ENCODE measurements at places on chromosomes 5 and 9.

GRCh38 chr9:12702160-12702758 is 9.1 kb downstream of the TYRP1 start:
- no peak for DNase-seq

DNA sequence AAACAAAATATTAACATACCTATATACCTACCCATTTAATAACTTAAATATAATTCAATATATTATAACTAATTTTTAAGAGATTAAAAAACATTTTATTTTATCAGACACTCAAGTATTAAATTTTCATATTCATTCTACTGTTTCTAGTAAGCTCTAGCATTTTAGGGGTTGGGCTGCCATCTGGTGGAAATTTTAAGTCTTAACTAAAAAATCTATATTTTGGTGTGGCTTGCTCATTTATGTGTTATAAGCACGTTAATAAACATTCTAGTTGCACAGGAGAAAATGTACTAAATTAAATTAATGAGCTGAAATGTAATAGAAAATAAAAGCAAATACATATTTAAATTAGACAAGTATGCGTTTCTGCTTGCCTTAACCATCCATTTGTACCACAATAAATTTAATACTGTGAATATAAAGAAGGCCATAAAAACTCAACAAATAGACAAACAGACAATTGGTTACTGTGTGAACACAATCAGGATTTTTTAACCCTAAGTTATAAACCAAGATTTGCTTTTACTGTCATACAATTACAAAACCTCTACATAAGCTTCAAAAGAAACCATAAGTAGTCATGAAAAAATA is 1728.3 kb upstream of the CDH9 start:
- DNase-seq = peak; percentile 67

DNA sequence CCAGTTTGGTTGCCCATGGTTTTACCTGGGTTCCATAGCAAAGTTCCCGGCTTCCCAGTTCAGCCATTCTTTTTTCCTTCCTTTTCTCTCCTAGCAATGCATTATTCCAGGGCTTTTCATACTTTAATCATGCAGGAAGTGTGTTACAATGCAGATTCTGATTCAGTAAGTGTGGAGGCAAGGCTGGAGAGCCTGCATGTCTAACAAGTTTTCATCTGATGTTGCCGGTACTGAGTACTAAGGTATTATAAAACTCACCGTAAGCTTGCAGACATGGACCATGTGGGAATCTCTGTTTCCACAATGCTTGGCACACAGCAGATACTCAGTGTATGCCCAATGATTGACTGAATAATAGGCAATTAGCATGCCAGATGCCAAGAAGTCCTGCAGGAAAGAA is 102.9 kb upstream of the SHB start:
- no peak for DNase-seq

DNA sequence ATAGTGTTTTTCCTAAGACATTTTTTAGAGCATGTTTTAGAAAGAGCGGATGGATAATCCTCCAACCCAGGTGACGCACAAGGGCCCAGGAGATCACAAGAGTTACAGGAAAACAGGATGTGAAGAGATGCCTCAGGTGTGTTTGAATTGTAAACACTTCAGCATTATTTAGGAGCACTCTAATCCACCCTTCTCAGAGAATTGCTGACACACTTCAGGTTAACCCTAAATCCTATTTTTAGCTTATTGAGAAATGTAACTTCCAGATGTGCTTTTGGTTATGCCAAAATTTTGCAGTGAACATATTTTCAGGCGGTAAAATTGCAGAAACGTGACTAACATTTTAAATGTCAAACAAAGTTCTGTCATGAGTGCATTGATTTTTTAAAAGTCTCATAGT is 755.4 kb upstream of the CTNND2 start:
- DNase-seq = no peak

DNA sequence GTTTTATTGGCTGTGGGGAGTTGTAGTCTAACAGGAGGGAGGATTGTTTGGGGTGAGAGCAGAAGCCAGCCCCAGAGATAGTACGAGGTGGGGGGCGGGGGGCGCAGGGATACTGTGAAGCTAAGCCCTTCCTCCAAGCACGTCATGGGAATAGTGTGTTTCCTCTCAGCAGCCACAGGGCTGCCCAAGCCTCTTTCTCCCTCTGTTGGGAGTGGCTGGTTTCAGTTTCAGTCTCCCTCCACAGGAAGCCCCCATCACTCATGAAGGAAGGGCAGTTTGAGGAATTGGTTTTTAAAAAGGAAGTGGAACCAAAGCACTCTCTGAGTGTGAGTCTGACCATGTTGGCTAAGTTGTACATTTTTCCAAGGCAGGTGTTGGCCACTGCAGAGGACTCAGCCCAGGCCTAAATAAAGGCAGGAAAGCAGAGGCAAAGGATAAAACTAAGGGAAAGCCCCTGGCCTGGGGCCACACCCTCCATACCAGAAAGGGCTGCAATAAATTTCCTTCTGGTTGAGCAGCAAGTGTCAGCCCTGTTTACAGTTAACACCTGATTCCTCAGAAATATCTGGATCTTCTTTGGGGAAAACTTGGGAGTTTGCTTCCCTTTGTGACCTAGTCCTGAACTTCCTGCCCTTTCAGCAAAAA is 3.2 kb downstream of the RAB24 start:
- no peak for DNase-seq

DNA sequence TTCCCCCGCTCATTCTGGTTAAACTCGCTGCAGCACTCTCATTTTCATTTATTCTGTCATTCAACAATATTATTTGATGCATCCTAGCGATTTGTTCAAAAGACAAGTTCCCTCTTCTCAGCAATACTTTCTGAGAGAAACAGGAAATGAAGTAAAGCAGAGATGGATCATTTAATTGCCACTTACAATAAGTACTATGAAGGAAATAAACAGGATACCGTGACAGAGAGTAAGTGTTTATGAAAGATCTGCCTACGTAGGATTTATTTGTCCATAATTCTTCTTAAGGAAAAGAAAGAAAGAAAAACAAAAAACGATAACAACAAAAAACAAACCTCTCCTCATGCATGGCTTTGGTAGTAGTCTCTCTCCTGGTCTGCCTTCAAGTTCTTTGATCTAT is 406.8 kb upstream of the ZNF608 start:
- no peak for DNase-seq

DNA sequence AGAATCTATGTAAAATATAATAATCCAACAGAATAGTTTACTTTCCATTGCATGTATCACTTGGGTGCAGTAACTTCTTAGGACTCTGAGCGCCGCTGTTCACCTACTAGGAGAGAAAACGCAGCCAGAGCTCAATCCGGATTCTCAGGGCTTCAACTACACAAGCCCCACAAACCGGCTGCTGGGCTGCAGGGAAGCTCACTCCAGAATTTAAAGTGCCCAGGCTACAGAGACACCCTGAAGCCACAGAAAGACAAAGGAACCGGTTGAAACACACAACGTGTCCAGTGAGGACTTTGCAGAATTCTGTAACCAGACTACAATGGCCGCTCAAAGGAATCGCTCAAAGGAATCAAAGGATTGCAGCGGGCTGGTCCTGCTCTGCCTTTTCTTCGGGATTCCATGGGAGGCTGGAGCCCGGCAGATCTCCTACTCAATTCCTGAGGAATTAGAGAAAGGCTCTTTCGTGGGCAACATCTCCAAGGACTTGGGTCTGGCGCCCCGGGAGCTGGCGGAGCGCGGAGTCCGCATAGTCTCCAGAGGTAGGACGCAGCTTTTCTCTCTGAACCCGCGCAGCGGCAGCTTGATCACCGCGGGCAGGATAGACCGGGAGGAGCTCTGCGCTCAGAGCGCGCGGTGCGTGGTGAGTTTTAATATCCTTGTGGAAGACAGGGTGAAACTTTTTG is at the start of gene PCDHGA10:
Gene PCDHGA10, plus strand, starts transcription at position 134 of the 686 bp plus-strand sequence. Its CDS starts 189 bp downstream, at position 323.
- DNase-seq = no peak

GRCh38 chr5:65021527-65022226 is 252.9 kb downstream of the CWC27 start:
- DNase-seq = no peak

DNA sequence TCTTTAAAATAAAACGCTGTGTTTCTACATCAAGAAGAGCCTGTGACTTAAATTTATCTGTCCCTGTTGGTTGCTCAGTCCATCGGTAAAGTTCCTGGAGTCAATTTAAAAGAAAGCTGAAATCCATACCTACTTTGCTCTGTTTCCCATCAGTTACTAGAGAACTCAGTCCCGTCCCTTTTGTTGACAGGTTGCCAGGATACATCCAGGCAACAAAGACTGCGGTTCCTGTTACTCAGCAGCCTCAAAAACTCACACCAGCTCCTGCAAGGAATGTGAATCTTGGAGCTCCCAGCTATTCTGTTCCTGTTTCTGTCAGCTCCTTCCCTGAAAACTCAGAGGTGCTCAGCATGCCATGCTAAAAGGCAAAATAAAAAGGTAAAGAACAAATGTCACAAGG is at the start of gene ZNF474:
Gene ZNF474, plus strand, starts transcription at position 241 of the 400 bp plus-strand sequence. CDS start 22,445 bp downstream, outside the sequence.
- no peak for DNase-seq

DNA sequence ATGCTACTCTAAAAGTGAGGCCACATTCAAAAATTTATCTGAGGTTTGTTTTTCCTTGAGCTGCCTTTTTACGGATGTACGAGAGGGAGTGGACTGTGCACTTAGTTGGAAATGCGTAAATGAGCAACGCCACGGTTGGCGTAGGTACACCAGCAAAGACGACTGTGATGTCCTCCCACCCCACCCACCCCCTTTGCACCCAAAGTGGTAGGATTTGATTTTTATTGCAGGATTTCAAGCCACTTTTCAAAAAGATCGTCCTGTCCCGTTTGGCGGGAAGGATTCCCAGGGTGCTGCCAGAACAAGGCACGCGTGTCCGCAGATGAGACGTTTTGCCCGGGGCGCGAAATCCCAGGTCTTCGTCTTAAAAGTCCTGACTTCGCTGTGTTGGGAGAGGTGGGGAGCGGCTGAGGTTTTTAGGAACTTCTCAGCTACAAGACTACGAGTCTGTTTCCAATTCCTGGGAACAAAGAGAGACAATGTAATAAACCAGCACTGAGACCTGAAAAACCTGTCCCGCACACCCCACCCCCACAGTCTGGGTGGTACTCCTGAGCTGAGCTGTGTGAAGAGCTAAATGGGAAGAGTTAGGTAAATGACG is 1.0 kb upstream of the TLE1 start:
- DNase-seq = peak; percentile 18

DNA sequence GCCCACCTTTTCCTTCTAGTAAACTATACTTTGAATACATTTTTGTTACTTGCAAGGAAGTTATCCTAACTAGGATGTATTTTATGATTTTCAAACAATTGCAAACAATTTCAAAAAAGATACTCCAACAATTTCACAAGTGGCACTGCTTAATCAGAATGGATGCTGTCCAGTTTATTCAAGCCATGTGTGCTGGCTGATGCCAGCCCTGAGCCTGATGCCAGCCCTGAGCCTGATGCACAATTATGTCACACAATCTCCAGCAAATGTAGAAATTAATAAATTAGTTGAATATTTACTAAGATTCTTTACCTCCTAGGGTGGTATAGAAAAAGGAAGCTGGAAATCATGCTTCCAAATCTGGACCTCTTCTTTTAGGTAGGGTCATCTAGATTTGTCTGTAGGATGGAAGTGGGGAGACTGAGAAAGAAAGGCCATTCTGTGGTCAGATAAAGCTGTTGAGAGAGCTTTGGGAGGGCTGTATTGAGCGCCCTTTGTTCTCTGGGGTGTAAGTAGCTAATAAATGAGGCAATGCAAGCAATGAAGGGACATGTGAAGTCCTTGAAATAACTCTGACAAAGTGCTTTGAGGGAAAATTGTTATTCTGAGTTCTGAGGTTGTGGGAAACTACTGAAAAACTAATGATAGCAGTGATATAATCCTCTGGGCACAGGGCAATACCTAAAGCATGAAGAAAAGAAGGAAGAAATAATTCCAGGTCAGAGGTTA is 5.8 kb upstream of the C6 start:
- DNase-seq = no peak

DNA sequence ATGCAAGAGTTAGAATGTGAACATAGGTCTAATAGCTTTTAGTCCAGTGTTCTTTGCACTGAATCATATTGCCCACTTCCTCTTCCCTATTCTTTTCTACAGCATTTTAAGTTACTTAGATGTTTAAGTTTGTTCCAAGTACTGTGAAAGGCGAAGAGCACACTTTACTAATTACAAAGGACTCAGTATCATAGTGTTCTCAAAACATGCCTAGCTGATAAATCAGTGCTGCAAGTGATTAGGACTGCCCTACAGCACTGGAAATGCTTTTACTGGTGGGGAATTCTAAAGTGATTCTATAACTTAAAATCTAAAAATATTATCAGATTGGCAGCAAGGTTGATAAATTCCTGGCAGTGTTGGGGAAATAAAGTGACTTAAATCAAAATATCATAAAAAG is 177.9 kb upstream of the KCNN2 start:
- no peak for DNase-seq

All from NCI-H1105 (cell line).